ENCODE measurements at places on chromosomes 3 and 15.

DNA sequence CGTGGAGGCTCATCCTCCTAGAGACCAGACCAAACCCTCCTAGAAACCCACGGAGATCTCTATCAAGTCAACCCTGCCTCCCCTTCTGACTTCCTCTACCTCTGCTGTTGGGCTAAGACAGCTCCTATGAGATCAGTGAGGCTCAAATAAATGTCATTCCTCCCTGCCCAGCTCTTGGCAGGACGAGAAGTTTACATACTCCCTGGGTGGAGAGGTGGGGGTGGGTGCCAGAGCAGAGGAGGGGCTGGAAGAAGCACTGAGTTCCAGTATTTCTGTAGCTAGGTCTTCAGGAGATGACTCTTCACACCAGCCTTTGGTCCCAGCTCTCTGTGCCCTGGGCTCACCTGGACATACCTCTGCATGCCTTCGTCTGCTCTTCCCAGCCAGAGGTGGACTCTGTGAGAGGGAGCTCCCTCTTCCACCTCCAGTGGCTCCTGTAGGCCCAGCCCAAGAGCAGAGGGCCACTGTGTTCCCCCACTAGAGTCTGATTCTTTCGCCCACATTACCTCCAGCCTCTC, 42.4 kb upstream of the TLE3 start:
- no peak for DNase-seq

DNA sequence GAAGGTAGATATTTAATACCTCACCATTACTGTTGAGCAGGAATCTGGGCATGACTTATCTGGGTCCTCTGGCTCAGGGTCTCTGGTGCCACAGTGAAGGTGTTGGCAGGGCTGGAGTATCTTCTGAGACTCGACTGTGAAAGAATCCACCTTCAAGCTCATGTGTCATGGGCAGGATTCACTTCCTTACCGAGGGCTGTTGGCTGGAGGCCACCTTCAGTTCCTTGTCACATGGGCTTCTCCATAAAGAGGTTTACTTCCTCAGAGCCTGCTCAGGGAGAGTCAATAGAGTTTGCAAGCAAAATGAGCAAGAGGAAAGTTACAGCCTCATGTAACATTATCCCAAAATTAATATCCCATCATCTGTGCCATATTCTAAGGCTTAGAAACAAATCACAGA, 459.5 kb downstream of the NR2F2 start:
- DNase-seq: no peak

DNA sequence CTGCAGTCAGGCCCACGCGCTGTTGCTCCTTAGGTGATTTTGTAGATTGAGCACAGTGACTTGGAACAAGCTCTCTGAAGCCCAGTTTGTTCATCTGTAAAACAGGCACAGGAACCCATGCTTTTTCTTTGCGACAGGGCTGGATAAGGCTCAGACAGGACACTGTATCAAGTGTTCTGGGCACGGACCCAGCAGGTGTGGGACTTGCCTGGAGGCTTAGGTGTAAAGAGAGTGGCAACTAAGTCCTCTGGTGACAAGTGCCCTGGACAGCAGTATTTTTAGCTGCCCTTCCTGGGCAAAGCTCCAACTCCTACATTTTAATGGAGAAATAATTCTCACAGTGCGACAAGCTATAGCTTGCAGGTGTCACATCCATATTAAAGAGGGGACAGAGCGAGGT, 32.2 kb downstream of the CD276 start:
- DNase-seq: no peak

- DNase-seq: no peak
These were observed 88.9 kb upstream of the CCNL1 start for GRCh38 chr3:157248590-157249422.

GRCh38 chr3:176867681-176868663, 329.3 kb downstream of the TBL1XR1 start:
- DNase-seq: no peak

- no peak for DNase-seq
These were observed 23.8 kb downstream of the LYSMD4 start for GRCh38 chr15:99709243-99709986.

DNA sequence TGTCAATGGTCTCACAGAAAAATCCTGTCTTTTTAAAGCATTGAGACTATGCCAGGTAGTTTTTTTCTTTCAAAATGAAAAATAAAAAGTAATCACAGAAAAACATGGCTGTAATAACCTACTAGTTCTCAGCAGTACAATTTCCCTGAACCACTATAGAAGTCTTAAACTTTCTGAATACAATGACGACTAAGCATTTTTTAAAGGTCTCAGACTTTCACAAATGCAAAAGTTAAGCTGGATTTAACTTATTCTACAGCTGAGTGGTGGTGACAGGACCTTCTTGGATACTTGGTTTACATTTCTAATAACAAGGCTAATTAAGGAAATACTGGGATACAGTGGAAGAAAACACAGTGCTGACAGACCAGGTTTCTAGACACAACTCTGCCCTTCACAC, 81.8 kb downstream of the CBLB start:
- DNase-seq: no peak

DNA sequence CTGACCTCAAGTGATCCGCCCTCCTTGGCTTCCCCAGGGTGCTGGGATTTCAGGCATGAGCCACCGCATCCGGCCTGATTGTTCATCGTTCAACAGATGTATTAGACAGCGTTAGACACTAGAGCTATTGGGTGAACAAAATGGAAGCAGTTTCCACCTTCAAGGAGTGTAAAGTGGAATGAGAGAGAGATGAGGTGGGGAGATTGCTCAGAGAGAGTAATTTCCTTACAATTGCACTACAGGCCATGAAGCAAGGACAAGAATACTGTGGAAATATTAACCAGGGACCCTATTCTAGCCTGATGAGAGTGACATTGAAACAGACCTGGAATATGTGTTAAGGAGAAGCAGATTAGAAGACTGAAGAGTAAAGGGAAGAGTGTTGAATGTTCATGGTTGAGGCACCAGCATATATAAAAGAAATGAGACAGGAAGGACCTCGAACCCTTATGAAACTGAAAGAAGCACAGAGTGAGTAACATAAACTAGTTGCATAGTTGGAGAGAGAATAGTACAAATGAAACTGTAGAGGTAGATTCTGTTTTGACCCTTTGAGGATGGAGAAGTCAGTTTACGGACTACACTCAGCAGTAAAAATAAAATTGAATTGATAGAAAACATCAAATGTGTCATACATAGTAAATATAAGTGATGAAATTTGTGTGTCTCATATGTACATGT, 7.2 kb downstream of the RTF1 start:
- DNase-seq: no peak

- no peak for DNase-seq
These were observed 411.7 kb upstream of the RORA start for GRCh38 chr15:61640756-61641155.

- no peak for DNase-seq
These were observed 450.1 kb upstream of the IL12A start for GRCh38 chr3:159538507-159538906.

DNA sequence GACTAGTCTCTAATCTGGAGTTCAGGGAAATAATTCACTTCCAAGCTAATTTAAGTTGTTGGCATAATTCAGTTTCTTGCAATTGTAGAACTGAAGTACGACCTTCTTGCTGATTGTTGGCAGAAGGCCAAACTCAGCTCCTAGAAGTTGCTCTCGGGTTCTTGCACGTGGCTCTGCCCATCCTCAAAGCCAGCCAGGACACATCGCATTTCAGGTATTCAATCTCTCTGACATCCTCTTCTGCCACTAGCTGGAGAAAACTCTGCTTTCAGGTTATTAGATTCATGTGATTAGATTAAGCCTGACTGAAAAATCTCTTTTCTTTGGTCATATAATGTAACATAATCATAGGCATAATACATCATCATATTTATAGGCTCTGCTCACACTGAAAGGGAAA, 362.0 kb downstream of the ZPLD1 start:
- DNase-seq: no peak

All from hematopoietic multipotent progenitor cell treated with erythropoietin and hydrocortisone succinate and interleukin-3 and kit ligand, for 17 days (in vitro differentiated cells).